ENCODE measurements at places on chromosomes 4 and X. TPM values are rescaled to one million over a fixed set of nuclear protein-coding genes. Genes with fewer than 3 reads are reported as not detected.

The SEPTIN11 gene
- 37.1 TPM for total RNA-seq

The DCLK2 gene
- total RNA-seq: 9.0 TPM

The AMBN gene
- not detected for total RNA-seq

The ZNF630 gene
- 0.21 TPM for total RNA-seq

The PRR32 gene
- not detected for total RNA-seq

The WNK3 gene
- not detected for total RNA-seq

The CTAG2 gene
- not detected for total RNA-seq

The PPP2R2C gene
- total RNA-seq: 33.5 TPM

The RIPPLY1 gene
- not detected for total RNA-seq

The EPGN gene
- total RNA-seq: 0.07 TPM

The PPEF2 gene
- not detected for total RNA-seq
